ENCODE measurements at places on chromosomes 4 and X. TPM values are rescaled to one million over a fixed set of nuclear protein-coding genes. Genes with fewer than 3 reads are reported as not detected.

GRCh38 chr4:94889946-94890345 lies 132.2 kb downstream of the BMPR1B start:
- no peak for DNase-seq

- peak; percentile 40 for DNase-seq
Measured at GRCh38 chr4:2074588-2074987, 15.5 kb downstream of the NAT8L start.

GRCh38 chrX:3443184-3443583 lies 96.7 kb upstream of the MXRA5 start:
- DNase-seq = no peak

GRCh38 chr4:156620786-156621185 lies 350.8 kb downstream of the PDGFC start:
- no peak for DNase-seq

DNA sequence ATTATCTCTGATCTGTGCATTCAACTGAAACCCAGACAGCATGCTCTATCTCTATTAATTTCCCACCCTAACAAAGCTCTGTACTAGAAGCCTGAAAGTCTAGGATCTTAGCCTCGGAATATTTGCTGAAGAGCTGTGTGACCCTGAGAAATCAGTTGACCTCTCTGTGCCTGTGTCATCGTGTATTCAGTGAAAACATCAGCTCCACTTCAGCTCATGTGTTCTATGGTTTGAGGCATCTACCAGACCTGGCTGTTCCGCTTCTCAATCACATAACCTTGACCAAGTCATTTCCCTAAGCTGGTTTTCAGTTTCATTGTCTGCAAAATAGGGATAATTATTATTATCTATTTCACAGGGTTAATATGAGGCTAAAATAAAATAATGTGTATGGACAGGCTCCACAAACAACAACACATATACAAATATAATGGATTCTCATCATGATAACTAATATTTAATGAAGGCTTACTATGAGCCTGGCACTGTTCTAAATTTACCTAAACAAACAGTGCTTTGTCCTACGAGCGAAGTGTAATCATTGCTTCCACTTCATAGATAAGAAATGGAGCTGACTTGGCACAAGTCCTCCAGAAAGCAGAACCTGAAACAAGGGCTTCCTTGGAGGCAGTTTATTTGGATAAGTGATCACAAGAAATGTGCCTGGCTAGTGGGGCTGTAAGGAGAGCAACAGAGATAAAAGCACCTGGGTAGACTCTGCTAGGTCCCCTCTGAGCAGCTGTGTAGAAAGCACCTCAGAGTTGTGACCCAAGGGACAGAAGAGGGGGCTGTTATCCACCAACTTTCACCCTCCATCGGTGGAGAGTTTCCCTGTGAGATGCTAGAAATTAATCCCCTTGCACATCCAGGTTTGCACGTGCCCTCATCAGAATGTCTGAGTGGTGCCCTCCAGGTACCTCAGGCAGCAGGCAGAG lies 356.9 kb downstream of the RAB28 start:
- no peak for DNase-seq

GRCh38 chr4:8176547-8177399 lies 18.2 kb upstream of the ABLIM2 start:
- no peak for DNase-seq

DNA sequence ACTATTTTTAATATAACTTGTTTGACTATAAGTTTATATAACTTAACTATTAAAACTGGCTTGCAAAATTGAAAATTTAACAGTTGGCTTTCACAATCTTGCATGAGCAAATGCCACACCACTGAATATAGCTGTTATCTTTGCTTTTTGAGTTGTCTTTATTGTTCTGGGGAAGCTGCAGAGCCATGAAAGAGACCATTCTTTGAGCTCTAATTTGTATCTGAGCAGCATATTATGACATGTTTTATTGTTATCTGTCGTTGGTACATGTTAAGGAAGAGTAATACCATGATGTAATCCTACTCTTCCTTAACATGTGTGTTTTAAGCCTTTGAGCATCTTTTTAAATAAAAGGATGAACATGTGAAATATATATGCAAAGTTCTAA lies 97.1 kb upstream of the ANK2 start:
- DNase-seq = no peak

DNA sequence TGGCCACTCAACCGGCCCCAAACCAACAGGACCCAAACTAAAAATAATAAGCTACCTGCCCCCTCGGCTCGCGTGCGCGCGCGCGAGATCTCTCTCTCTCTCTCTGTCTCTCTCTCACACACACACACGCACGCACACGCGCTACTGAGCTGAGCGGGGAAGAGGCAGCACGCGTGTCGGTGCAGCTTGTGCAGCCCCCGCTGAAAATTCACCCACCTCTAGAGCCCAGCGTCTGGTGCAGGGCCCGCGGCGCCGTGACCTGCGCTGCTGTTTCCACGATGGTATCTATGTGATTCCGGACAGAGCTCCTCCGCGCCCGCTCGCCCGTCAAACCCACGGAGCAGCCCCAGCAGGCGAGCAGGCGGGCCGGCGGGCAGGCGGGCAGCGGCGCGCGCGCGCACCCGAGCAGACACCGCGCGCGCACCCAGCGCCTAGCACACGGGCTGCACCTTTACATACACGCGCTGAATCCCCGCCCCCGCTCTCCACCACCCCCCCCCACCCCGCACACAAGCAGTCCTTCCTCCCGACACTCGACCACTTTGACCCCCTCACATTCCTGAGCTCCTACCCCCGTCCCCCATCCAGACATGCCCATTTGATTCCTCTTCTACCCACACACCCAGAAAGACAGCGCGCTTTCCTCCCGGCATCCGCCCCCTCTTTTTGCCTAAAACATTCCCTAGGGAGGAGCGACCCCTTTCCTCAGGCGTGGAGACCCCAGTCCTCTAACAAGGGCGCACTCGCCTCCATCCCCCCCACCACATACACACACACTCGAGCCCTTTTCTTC lies 1.0 kb downstream of the SLITRK4 start:
- no peak for DNase-seq

GRCh38 chr4:104457308-104457981 lies 37.2 kb downstream of the CXXC4 start:
- no peak for DNase-seq

GRCh38 chr4:4200624-4201023 lies 26.1 kb downstream of the OTOP1 start:
- DNase-seq = no peak

- DNase-seq = no peak
Measured at GRCh38 chr4:85610450-85610849, 135.5 kb downstream of the ARHGAP24 start.

DNA sequence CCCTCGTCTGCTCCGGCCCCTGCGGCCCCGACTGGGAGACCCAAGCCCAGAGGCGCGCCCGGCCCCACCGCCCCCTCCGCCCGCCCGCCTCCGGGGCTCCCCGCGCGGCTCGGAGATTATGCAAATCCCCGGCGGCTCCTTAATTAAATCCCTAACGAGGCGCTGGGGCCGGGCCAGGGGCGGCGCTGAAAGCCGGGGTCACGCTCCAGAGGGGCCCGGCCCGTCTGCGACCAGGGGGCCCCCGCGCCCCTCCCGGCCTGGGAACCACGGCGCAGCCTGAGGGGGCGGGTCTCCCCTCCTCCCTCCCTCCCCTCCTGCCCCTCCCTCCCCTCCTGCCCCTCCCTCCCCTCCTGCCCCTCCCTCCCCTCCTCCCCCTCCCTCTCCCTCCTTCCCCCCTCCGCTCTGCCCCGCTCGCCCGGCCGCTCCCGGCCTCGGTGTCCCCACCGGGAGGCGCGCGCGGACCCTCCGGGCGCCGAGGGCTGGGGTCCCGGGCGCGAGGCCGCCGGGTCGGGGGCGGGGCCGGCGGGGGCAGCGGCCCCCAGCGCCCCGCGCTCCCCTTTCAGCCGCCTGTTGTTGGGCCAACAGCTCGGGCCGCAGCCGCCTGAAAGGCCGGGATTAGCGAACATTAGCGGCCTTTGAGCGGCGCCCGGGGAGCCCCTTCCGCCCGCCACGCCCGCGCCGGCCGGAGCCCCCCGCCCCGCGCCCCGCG lies 25.9 kb upstream of the FGFR3 start:
- no peak for DNase-seq

GRCh38 chr4:172356016-172356415 lies 542.8 kb downstream of the GALNTL6 start:
- no peak for DNase-seq

- DNase-seq = no peak
Measured at GRCh38 chr4:150827226-150827625, 187.9 kb downstream of the LRBA start.

DNA sequence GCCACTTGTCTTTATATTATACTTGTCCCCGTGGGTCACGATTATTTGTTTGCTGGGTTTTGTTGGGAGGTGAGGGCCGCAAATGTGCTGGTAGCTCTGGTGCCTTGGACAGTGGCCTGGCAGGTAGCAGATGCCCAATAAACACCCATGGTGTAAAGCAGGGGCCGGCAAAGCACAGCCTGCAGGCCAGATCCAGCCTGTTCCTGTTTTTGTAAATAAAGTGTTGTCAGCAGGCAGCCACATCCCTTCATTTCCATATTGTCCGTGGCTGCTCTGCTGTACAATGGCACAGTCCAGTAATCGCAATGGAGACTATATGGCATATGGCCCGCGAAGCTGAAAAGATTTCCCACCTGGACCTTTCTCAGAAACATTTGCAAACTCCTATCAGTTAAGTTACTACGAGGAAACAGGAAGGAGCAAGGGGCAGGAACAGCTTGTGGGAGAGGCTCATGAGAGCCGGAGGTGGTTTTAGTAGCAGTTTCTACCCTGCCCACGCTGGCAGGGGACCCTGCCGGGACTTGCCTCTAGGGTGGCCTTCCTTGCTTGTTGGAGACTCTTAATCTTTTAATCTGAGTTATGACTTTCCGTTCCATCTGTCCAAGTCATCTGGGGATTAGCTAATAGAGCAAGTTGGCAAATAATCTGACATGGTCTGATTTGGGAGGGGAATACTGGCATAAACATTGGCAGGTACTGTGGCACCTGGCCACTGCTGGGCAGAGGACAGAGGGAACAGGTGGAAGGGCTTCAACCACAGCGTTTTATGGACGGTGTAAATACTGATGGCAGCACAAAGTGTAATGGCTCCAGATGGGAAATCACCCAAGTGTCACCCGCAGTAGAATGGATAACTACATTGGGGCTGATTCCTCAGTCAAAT lies 19.6 kb downstream of the CLCN4 start:
- no peak for DNase-seq

- DNase-seq = no peak
Measured at GRCh38 chr4:55343887-55344286, 2.2 kb upstream of the SRD5A3 start.

GRCh38 chr4:8101213-8102075 lies 57.2 kb downstream of the ABLIM2 start:
- peak; percentile 84 for DNase-seq

- no peak for DNase-seq
Measured at GRCh38 chr4:76232681-76233080, 18.8 kb upstream of the FAM47E start.

DNA sequence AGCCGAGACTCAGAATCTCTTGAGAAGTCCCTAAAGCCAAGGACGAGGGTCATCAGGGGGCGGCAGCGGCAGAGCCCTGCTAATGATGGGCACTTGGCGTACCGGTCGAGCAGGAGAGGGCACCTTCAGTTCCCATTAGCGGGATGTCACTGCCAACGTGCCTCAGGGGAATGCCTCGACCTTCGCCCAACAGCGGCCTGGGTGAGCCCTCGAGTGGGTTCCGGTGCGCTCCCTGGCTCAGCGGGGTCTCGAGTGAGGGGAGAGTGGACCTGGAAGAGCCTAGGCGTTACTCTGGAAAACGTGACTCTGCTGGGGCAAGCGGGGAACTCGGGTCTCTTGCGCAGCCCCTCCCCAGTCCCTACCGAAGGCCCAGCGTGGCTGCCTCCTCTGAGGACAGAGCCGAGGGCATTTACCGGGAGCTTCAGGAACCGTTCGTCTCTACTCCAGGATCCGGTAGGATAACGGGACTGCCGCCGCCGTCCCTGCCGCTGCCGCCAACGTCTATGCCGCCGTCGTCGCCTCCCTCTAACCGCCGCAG lies 36.9 kb downstream of the PGRMC1 start:
- no peak for DNase-seq

DNA sequence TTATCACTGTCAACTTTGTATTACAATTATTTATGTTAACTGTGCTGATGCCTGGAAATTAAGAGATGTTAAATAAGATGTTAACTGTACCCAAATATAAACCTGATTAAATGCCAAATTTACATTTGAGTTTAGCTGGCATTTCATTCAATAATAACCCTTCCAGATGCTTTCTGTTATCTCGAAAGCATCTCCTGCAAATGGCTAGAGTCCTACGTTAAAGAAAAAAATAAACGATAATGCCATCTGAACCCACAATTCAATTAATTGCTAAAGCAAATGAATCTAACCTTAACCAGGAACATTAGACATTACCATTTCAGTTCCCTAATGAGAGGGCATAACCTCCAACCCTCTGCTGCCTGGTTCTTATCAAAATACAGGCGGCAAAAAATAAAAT lies 145.0 kb downstream of the ADAMTS3 start:
- DNase-seq = no peak

- no peak for DNase-seq
Measured at GRCh38 chr4:93698686-93699085, 129.9 kb upstream of the ATOH1 start.

Gene SULT1E1
- total RNA-seq = not detected

Gene MTCP1
- 22.9 TPM for total RNA-seq

Gene HELT
- total RNA-seq = not detected

Gene TRIM61
- 0.62 TPM for total RNA-seq

Gene UCP1
- not detected for total RNA-seq

Gene CXCL8
- total RNA-seq = 33.0 TPM

Gene YY2
- 2.1 TPM for total RNA-seq

Gene IL9R
- total RNA-seq = not detected

Data from sciatic nerve (tissue), 2 donors.